ENCODE measurements at places on chromosomes 1 and 21. TPM values are rescaled to one million over a fixed set of nuclear protein-coding genes. Genes with fewer than 3 reads are reported as not detected.

SPSB1 gene
- 50.9 TPM for total RNA-seq

KANK4 gene
- not detected for total RNA-seq

ERG gene
- 223 TPM for total RNA-seq

GNB1 gene
- total RNA-seq: 529 TPM

KIF14 gene
- 12.6 TPM for total RNA-seq

LMX1A gene
- total RNA-seq: not detected

BGLAP gene
- 2.4 TPM for total RNA-seq

USH2A gene
- total RNA-seq: not detected

FAM167B gene
- 2.0 TPM for total RNA-seq

CD2 gene
- not detected for total RNA-seq

SIK1 gene
- 8.0 TPM for total RNA-seq

KRTAP13-2 gene
- not detected for total RNA-seq

LYPLAL1 gene
- total RNA-seq: 25.4 TPM

SIM2 gene
- not detected for total RNA-seq

TMEM269 gene
- total RNA-seq: not detected

TMCC2 gene
- total RNA-seq: 2.1 TPM

ADGRB2 gene
- 3.1 TPM for total RNA-seq

SNAP47 gene
- 25.3 TPM for total RNA-seq

TMEM82 gene
- not detected for total RNA-seq

NTRK1 gene
- not detected for total RNA-seq

SPATA21 gene
- total RNA-seq: not detected

CYP4A11 gene
- not detected for total RNA-seq

MFSD2A gene
- 5.5 TPM for total RNA-seq

OPTC gene
- not detected for total RNA-seq

DNAJB4 gene
- 122 TPM for total RNA-seq

EFHD2 gene
- 73.5 TPM for total RNA-seq

OSCP1 gene
- total RNA-seq: 4.6 TPM

ETV3L gene
- not detected for total RNA-seq

METTL13 gene
- 26.5 TPM for total RNA-seq

CELF3 gene
- total RNA-seq: not detected

COL11A1 gene
- not detected for total RNA-seq

LAMB3 gene
- 3.1 TPM for total RNA-seq

NFASC gene
- total RNA-seq: not detected

DLGAP3 gene
- 0.12 TPM for total RNA-seq

MCOLN2 gene
- total RNA-seq: not detected

GPR37L1 gene
- not detected for total RNA-seq

All from endothelial cell of umbilical vein (primary cell).